Body of pancreas (tissue), 4 donors: ENCODE measurements at places on chromosomes 7 and 10. TPM values are rescaled to one million over a fixed set of nuclear protein-coding genes. Genes with fewer than 3 reads are reported as not detected.

- DNase-seq: no peak
Observed at GRCh38 chr7:137975768-137976167, 26.1 kb downstream of the CREB3L2 start.

- DNase-seq: no peak
Observed at GRCh38 chr7:70372768-70373515, 759.0 kb upstream of the GALNT17 start.

DNA sequence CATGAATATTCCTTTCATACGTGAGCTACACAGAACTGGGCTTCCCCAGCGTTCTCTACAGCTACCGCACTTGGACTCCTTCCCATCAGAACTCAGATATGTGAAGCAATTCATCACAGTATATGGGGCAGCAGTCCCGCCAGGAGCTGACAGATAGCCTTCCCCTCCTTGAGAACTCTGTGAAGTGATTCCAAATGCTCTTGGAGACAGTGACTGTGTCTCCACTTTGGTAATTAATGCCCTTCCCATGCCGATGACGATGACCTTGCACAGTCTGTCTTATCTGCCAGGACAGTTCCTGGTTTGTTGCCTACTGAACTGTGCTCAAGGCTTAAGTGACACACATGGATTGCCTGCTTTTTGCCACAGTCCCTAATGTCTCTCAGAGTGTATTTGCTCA lies 75.0 kb upstream of the AFAP1L2 start:
- peak; percentile 49 for DNase-seq

GRCh38 chr7:8251195-8251594 lies 10.8 kb downstream of the ICA1 start:
- no peak for DNase-seq

DNA sequence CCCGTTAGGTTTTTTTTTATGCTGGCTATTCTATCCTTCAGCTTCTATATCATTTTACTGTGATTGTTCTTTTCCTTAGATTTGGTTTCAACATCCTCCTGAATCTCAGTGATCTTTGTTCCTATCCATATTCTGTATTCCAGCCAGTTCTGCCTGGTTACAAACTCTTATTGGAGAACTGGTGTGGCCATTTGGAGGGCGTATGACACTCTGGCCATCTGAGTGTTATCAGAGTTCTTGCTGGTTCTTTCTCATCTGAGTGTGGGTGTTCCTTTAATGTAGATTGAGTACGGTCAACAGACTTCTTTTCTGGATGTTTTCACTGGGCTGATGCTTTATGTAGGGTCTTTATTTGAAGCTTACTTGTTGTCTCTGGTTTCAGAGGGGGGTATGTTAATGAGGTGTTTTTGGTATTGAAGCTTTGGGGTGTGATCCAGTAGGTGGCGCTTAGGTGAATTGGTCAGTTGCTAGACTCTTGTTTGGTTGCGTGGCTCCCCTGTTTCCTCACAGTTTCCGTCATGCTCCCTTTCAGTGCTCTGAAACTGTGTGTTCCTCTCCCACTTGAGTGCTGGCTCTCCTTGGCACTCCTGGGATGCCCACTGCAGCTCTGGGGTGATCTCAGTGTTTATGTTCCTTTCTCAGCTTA lies 80.7 kb downstream of the FANK1 start:
- DNase-seq: no peak

GRCh38 chr7:118758582-118758981 lies 534.1 kb downstream of the ANKRD7 start:
- DNase-seq: no peak

DNA sequence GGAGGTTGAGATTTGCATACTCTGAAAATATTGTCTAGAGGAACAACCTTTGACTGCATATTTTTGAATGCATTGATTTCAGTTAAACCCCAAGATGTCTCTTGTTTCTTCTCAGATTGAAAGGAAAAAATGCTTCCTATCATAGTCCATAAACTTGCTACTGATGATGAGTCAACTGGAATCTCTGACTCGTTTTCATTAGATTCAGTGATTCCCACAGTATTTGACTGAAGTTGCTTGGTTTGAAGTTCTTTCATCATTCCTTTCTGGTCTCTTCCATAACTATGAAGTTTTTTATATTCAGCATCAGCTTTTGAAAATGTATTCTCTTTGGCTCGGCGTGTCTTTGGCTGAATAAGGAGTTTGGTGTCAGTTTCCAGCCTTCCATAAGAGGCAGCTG lies 10.7 kb downstream of the PEX1 start:
- no peak for DNase-seq

- no peak for DNase-seq
Observed at GRCh38 chr7:28176174-28176573, 4.4 kb downstream of the JAZF1 start.

DNA sequence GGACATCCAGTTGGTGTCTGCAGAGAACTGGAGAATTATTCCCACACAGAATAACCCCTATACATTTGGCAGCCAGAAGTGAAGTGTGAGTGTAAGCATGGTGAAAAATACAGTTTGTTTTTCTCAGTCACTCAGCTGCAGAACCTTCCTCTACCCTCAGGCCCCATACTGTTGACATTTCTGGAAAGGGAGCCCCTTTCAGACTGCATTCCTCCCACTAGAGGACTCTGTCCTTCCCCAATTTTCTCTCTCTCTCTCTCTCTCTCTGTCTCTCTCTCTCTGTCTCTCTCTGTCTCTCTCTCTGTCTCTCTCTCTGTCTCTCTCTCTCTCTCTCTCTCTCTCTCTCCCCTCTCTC lies 86.8 kb upstream of the STEAP1B start:
- no peak for DNase-seq

GRCh38 chr10:124116771-124117510 lies 23.5 kb upstream of the CHST15 start:
- DNase-seq: no peak

DNA sequence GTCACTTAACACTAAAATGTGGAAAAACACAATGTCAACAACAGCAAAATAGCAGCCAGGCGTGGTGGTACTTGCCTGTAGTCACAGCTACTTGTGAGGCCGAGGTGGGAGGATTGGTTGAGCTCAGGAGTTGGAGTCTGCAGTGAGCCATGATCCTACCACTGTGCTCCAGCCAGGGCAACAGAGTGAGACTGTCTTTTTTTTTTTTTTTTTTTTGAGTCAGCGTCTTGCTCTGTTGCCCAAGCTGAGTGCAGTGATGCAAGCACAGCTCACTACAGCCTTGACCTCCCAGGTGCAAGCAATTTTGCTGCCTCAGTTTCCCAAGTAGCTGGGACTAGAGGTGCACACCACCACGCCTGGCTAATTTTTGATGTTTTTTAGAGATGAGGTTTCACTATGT lies 6.1 kb downstream of the KCTD7 start:
- DNase-seq: no peak

GRCh38 chr7:135599471-135599870 lies 41.8 kb downstream of the NUP205 start:
- DNase-seq: no peak

DNA sequence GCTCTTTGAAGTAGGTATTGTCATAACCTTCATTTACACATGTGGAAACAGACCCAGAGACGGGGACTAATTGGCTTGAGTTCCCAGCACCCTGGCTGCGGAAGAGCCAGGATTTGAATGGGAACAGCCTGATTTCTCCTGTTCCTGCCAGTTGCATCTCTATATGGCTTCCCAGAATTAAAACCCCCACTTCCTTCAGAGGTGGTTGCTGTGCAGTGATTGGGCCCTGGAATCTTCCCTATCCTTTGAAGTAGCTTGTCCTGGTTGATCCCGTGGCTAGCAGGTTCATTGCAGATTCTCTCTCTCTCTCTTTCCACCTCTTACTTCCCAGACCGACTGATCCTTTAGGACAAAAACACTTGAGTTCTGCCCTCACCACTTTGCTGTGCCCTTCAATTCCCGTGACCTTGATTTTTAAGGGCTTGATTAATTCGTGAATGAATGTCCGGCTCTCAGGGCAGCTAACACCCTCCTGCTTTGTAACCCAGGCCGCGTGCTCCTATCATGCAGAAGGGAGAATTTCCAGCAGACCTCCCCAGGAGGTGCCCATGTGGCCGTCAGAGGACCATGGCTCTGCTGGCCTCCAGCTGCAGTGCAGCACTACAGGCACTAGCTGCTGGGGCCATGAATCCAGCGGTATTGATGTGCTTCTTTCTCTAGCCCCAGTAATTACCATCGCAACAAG lies 120.6 kb upstream of the AGK start:
- DNase-seq: peak; percentile 30

- no peak for DNase-seq
Observed at GRCh38 chr7:40243076-40243475, 108.3 kb downstream of the SUGCT start.

DNA sequence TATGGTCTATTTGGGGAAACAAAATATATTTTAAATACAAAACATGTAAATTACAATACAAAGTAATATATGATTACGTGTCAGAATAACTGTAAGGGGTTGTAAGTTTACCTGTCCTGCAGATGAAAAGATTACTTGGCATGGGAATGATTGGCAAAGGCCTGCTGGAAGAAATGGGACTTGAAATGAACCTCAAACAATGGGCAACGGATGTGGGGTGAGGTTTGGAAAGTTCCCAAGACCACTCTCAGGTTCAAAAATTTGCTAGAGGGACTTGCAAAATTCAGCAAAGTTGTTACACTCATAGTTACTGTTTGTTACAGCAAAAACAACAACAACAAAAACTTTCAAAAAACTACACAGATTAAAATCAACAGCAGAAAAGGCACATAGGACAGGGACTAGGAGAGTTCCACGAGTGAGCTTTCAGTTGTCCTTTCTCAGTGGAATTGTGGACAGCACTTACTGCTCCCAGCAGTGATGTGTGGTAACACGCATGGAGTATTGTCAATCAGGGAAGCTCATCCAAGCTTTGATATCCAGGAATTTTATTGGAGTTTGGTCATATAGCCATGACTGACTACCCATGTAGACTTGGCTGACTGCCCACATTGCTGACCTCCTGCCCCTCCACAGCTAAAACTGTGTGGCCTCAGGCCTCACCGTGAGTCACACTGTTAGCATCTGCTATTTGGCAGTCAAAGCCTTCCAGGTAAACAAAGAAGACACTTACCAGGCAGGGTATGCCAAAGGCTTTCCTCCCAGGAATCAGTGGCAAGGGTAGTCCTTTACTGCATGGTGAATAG lies 43.8 kb downstream of the EXOC6 start:
- peak; percentile 45 for DNase-seq

DNA sequence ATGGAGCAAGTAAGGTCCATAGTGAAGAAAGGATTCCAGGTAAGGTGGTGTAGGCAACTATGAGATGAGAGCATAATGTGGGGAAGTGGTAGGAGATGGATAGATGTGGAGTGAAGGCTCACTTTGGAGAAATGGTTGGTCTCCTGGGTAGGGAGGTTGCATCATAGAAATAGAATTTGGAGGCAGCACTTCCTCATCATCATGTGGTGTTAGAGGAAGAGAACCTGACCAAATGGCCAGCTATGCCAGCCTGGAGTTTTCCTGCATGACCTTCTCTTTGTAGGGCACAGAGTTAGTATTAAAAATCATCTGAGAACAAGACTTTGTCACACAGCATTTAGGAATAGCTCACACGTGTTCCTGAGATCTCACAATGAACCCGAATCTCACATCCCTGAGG lies 126.7 kb upstream of the CXCL12 start:
- DNase-seq: no peak

GRCh38 chr7:66237906-66238772 lies 33.0 kb downstream of the TPST1 start:
- peak; percentile 31 for DNase-seq

DNA sequence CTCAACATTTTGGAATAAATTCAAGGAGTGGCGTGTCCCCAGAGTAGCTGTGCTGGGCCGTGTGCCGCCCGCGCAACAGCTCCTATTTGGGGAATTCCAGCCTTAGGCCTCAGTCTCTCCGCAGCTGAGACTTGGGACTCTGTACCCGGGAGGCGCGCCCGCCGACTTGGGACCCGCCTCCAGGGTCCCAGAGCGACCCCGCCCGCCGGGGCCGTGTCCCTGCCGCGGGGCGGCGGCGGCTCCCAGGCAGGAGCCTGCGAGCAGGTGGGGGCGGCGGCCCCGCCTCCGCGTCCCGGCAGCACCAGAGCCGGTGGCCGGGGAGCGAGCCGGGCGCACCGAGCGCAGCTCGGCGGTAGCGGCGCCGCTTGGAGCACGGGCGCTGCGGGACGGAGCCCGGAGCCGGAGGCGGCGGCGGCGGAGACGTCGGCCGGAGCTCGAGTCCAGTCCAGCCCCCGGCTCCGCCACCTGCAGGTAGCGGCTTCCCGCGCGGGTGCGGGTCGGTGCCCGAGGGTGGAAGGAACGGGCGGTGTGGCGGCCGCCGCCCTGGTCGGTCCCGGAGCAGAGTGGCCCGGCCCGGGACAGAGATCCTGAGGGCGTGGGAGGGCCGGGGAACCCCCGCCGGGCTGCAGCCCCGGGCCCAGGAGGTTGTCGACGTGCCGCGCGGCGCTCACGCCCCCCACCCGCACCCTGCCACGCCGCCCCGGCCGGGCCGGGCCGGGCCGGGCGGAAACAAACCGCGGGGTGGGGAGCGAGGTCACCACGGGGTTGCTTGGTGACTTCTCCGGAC lies at the start of gene WIPF3:
Gene WIPF3, plus strand, starts transcription at position 301 of the 787 bp plus-strand sequence. CDS start 28,217 bp downstream, outside the sequence.
- DNase-seq: peak; percentile 40

- DNase-seq: no peak
Observed at GRCh38 chr7:70044064-70044463, 445.8 kb downstream of the AUTS2 start.

DNA sequence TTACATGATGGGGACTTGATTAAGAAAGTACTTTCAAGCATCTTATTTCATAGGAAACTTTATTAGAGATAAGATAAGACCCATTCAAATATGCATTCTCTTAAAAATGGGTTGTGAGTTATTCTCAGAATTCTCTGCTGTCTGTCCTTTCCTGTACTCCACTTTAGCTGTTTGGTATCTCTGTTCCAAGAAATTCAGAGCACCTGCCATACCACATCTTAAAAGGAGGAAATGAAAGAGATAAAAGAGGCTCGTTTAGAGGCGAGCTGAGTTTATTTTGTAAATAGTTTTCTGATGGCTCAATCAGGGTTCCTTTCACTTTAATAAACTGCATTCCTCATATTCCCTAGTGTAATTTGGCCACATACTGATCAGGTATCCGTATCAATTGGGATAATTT lies 87.2 kb downstream of the MDFIC start:
- no peak for DNase-seq

- DNase-seq: no peak
Observed at GRCh38 chr10:878895-879294, 52.6 kb downstream of the LARP4B start.

GRCh38 chr7:55405856-55406541 lies 40.9 kb downstream of the LANCL2 start:
- peak; percentile 46 for DNase-seq

GRCh38 chr10:86857128-86857721 lies 100.2 kb downstream of the MMRN2 start:
- no peak for DNase-seq

GRCh38 chr7:83394776-83395175 lies 232.1 kb upstream of the PCLO start:
- DNase-seq: no peak

GRCh38 chr7:15678653-15679052 lies 7.8 kb downstream of the MEOX2 start:
- no peak for DNase-seq

Gene CYP17A1
- total RNA-seq: not detected

Gene NEURL1
- 25.7 TPM for total RNA-seq

Gene TMEM213
- not detected for total RNA-seq

Gene CRYGN
- not detected for total RNA-seq

Gene ZWINT
- total RNA-seq: 4.6 TPM

Gene TMEM270
- not detected for total RNA-seq

Gene RBP3
- not detected for total RNA-seq

Gene CCDC136
- total RNA-seq: 0.99 TPM

Gene ZNF467
- total RNA-seq: 13.2 TPM

Gene ZP3
- total RNA-seq: 4.4 TPM

Gene CPN1
- total RNA-seq: not detected
